ENCODE measurements at places on chromosomes 1 and 21.

DNA sequence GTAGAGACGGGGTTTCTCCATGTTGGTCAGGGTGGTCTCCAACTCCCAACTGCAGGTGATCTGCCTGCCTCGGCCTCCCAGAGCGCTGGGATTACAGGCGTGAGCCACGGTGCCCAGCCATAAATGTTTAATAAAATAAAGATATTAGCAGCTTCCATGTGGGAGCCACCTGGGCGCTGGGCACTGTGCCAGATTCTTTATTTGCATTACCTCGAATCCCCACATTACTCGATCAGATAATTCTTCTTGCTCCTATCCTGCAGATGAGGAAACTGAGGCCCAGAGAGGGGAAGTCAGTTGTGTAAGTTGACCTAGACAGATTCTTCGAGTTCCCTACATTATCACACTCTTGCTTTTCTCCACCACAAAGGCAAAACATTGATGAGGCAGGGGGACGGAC lies 24.9 kb upstream of the TENT5B start:
- no peak for DNase-seq

DNA sequence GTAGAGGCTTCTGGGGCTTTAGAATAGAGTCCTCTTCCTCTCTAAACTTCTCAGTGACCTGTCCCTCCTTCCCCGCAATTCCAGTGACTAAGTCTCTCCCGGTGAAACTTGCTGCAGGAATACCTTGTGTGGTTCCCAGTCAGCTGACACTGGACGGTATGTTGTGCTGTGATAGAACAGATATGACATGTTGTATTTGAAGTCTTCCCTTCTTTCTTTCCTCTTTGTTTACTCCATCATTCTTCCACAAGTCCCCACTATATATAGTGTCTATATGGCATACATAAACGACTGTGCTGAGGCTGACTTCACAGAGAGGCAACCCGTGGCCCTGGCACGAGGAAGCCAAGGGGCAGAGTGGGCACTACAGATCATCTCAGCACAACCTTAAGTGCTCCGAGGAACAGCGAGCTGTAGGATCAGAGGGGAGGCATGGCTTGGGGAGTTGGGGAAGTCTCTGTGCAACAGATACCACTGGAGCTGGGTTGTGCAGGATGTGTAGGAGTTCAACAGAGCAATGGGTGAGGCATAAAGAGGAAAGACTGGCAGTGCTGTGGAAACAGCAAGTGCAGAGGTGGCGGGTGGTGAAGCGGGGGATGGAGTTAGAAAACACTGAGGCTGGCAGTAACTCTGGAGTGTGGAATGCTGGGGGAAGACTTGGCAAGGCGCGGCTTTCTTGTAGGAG lies 237.8 kb downstream of the TRABD2B start:
- no peak for DNase-seq

DNA sequence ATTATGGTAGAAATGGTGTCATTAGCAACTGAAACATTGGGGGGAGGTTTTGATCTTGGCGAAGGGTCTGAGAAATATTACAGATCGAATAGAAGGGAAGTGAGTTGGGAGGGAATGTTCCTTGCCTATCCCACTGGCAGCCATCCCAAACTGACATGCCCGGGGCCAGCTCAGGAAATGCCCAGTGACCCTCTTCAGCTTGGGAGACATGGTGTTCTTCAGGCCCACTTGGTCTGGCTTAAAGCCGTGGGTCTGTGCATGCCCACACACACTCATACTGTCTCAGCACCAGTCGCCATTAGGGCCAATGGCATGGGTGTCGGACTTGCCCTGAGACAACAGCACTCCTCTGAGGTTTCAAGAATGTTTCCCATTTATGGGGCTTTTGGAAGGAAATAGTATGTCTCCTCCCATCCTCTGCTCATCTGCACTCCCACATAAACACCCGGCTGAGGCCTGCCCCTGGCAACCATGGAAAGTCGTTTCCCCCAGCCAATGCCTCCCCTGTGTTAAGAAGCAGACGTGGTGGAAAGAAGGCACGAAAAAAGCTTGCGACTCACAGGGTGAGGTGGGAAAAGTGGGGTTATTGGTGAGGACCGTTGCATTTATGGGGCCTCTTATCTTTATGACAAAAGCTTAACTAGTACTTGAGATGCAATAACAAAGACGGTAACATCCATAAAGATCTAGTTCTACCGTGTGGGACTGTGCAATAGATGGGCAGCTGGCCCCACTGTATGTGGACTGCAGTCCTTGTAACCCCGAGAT lies 2.0 kb downstream of the RNF186 start:
- DNase-seq: no peak

DNA sequence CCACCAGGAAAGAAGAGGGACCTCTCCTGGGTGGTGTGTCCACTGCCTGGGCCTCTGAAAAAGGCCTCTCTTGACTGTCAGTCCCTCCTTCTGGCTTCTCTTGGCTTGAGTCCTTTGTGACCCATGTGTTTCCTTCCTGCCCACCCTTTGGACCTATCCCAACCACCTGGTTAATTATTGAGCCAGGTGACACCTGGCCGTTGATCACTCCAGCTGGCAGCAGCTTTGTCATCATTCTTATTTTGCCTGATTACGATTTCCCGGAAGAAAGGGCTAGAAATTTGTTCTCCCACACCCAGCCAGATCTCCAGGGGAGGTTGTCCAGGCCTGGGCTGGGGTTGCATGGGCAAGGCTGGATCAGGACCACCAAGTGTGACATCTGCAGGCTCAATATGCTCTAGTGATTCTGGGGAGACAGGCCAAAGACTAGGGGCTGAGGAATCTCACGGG lies 24.8 kb downstream of the CSF1 start:
- DNase-seq: no peak

DNA sequence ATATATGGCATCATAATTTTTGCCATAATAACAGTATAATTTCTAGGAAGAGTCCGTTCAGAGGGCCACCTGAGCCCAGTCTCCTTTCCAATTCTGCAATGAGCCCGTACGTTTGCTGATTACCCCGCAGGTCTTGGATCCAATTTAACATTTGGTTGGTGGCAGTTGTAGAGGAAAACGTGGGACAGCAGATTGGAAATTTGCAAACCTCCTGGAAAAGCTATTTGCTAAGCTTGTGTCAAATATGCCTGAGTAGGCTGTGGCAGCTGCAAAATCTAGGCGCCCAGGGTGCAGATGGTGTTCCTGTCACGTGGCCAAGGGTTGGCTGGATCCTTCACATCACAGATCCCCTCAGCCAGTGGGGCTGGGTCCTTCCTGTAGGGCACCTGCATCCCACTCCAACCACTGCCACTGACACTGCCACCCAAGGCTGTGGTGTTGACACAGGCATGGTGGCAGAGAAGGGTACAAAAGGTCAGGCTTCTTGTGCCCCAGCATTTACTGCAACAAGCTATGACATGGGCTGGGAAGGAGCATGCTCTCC lies 174.8 kb upstream of the SYT6 start:
- no peak for DNase-seq

DNA sequence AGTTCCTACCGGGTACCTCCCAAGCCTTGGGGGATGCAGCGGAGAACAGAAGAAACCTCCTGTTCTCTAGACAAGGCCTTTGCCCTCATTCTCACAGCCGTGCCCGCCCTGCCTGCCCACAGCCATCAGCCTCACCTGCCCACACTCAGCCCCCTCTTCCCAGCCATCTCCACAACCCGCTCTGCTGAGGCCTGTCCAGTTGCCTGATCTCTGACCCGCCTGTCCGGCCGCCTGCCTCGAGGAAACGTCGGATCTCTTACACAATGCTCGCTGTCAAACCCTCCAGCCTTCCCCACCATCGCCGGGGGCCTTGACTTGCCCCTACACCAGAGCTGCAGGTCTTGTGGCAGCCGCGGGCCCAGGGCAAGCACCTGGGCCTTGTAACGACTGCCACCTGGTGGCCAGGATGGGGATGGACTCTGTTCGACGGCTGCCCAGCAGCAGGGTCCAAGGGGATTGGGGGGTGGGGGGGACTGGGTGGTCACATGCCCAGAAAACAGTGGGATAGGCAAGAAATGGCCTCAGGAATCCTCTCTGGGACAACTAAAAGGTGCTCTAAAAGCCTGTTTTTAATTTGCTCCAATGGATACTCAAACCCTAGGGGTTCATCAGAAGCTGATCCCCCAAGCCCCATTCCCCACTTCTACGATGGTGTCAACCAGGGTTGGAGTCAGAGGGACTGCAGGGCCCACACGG lies 31.0 kb downstream of the SLC45A1 start:
- no peak for DNase-seq

- DNase-seq: no peak
Measured at GRCh38 chr1:162033428-162033827, 9.8 kb upstream of the OLFML2B start.

DNA sequence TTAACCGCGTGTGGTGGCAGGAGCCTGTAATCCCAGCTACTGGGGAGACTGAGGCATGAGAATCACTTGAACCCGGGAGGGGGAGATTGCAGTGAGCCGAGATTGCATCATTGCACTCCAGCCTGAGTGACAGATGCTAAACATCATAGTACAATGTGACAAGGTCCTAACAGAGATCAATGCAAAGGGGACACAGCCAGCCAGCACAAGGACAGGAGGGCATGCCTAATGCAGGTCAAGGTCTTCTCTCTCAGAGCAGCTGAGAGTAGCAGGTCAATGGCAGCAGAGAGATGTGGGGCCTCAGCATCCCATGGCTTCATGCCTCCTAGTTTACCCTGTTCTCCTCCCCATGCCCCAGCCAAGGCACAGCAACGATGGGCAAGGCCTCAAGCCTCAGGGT lies 3.0 kb upstream of the SMIM11 start:
- DNase-seq: no peak

- no peak for DNase-seq
Measured at GRCh38 chr1:208616776-208617175, 372.6 kb upstream of the PLXNA2 start.

GRCh38 chr1:186178426-186179043 lies 196.5 kb downstream of the TPR start:
- DNase-seq: no peak

GRCh38 chr1:110505596-110505995 lies 13.4 kb downstream of the KCNA10 start:
- DNase-seq: no peak

DNA sequence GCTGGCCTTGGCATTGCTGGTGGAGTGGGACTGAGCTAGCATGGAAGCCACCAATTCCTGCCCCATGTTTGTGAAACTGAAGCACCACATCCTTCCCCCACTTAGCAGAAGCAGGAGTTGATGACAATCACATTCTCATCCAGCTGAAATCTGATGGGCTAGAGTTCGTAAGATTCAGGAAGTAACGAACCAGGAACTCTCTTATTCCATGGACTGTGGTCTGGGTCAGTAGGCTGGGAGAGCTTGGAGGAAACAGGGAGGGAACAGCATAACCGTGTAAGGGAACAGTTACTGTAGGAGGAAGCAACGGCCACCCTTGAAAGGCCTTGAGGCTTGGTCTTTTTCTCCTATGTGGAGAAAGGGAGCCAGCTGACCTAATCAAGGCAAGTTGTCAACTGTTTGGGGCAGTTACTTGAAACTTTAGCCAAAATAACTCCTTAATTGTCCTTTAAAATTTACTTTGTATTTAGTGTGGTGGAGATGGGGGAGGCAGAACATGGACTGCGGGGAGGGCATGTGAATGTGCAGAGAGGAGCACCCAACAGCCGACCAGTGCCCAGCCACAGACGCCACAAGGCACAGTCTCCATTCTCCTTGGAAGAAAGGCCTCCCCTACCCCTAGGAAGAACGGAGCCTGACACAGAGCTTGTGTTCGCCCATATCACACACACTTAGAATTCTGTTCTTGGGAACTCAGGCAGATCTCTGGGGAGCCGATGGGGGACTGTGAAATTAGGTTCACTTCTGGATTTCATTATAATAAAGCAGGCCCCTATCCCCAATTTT lies 2.0 kb upstream of the COQ8A start:
- DNase-seq: peak; percentile 53

- no peak for DNase-seq
Measured at GRCh38 chr1:152325111-152325510, at the start of gene FLG. TSS of gene FLG (minus strand) at chr1:152325239. CDS start at chr1:152315456, 9,783 bp downstream.

- DNase-seq: no peak
Measured at GRCh38 chr1:221230605-221231004, 351.4 kb downstream of the HLX start.

DNA sequence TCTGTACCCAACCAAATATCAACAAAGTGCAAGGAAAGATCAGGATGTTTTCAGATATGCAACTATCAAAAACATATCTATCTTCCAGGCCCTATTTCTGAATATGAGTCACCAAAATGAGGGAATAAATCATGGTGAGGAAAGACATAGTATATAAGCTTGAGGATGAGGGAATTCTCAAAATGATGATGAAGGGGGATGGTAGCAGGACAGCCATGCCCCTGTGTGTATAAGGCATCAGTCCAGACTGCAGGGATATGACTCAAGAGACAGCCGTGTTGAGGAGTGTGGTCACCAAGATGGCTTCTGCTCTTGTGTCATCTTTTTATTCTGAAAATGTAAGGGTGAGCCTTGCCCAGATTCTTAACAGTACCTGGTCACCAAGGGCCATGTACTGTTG lies 4.4 kb upstream of the WDR64 start:
- DNase-seq: no peak

- no peak for DNase-seq
Measured at GRCh38 chr1:85372683-85373377, 92.1 kb downstream of the DDAH1 start.

GRCh38 chr21:39332175-39332574 lies 16.7 kb downstream of the HMGN1 start:
- DNase-seq: no peak

GRCh38 chr1:93715529-93716126 lies 34.0 kb upstream of the BCAR3 start:
- no peak for DNase-seq

- DNase-seq: no peak
Measured at GRCh38 chr1:167703557-167703956, 18.2 kb upstream of the MPZL1 start.

DNA sequence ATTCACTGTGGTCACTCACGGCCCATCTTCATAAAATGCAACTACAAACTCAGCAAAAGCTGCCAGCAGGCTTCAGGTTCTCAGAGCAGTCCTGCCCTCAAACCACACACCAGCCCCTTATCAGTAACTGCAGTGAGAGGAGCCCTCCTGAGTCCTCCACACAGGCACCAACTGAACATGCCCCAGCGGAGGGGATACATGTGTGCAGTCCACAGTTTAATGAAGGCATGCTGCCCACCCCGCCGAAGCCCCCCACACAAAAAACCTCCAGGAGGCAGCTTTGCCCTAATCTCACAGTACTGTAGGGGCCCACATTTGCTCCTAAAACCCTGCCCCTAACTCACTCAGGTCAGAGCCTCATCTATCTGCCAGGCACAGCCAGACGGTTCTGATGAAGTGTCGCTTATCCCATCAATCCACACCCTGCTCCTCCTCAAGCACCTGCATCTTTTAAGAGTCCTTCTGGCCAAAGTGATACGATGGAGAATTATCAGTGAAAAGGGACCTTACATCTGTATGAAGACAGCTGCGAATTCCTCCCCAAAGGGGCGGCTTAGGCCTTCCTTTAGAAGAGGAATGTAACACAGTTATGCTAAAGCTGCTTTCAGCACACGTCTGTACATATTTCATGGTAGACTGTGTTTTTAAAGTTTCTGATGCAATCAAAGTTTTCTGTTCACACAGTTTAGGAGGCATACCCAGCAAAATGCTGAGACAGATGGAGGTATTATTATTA lies 3.5 kb downstream of the ABCB10 start:
- DNase-seq: no peak

DNA sequence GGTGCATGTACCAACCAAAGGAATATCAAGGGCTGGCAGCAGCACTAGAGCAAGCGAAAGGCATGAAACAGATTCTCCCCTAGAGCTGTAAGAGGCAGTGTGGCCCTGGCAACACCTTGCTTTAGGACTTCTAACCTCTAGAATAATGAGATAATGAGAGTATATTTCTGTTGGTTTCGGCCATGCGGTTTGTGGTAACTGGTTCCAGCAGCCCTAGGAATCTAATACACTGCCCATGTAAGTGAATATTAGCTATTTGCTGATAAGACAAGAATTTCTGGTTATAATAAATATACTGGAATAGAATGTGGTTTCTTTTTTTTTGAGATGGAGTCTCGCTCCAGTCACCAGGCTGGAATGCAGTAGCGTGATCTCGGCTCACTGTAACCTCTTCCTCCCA lies 199.4 kb downstream of the GABPA start:
- no peak for DNase-seq
